Motor neuron (in vitro differentiated cells): ENCODE measurements at places on chromosomes 13 and 19. TPM values are rescaled to one million over a fixed set of nuclear protein-coding genes. Genes with fewer than 3 reads are reported as not detected.
A peak's percentile ranks its signal among the peaks of the same experiment; 100 is the strongest.

- ATAC-seq: no peak
Measured at GRCh38 chr19:14786421-14786851, 8.1 kb upstream of the ADGRE2 start.

DNA sequence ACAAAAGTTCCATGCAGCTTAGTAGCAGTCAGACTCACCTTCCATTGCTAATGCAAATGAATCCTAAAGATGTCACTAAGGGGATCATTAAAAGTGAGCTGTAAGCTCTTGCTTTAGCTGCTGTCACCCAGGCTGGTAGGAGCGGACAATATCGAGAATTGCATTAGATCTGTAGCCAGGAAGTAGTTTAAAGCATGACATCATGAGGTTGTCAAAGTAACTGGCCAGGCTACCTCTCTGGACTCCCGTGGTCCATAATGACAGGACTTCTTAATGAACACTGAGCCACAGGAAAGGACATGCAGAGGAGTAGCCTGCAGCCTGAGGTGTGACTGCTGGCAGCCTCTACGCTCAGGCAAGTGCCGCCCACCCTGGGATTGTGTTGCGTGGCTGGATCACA, 522.3 kb upstream of the NBEA start:
- peak; percentile 76 for ATAC-seq

DNA sequence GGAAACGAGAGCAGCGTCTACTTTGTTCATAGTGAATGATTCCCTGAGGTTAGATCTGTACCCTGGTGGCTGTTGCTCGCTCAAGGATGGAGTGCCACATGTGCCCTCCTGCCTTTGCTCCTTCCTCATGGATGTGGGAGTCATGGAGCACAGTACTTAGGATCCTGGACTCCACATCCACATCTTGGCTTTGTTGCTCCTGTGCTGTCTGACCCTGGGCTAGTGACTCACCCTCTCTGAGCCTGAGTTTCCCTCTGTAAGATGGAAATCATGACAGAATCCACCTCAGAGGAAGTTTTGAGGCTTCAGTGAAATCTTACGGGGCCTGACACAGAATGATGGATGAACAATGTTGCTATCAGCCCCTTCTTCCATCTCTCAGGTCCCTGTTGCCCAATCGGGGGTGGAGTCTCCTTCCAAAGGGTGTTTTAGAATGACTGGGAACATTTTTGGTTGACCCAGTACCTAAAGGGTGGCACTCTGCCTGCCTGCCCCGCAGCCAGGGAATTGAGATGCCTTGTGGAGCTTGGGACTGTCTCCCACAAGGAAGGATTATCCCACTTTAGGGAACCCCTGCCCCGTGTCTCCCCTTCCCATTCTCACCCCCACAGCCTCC, 9.8 kb upstream of the TIMM50 start:
- ATAC-seq: no peak

DNA sequence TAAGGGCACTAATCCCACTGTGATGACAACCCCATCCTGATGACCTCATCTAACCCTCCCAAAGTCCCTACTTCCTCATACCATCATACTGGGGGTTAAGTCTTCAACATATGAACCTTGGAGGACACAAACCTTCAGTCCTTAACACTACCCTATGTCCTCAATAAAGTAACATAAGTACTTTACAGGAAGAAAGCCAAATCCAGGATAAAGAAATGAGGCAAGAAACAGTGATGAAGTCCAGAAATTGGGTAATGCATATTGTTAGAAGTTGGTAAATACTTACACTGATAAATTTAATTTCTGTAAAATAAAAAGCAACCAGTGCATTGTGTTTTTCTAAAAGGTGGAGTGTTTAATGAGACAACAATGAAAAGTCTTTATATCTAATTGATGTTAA, 284.8 kb upstream of the SOX21 start:
- ATAC-seq: no peak

DNA sequence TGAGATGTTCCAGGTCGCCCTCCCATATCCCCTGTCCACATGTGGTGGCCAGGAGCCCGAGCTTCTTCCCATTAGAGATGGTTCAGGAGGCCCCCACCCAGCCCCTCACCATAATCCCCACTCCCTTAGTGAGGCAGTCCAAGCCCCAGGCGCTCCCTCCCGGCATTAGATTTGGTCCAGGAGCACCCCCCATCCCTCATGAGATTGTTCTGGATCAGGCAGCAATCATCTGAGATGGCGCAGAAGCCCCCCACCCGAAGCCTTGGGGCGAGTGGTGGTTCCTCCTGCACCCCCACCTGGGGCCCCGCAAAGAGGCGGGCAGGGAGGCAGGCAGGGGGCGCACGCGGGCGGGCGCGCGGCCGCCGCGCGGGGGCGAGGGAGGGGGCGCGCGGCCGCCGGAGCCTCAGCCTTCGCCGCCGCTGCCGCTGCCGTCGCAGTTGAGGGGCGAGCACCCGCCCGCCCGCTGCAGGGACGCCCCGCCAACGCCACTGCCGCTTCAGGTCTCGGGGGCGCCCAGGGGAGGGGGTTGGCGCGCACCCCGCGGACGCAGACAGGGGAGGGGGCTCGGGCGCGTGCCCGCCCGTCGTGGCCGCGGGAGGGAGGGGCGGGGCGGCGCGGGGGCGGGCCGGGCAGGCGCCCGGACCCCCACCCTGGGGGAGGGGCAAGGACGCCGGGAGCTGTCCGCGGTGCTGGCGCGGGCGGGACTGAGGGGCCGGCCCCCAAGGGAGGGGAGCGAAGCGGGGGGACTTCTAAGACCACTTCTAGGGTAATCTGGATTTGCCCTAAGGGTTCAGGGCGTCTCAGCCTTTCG, 46.4 kb upstream of the SHKBP1 start:
- peak; percentile 65 for ATAC-seq

- ATAC-seq: peak; percentile 29
Measured at GRCh38 chr19:1767464-1767933, 14.2 kb downstream of the ONECUT3 start.

- ATAC-seq: no peak
Measured at GRCh38 chr13:77876176-77876575, 42.5 kb downstream of the EDNRB start.

DNA sequence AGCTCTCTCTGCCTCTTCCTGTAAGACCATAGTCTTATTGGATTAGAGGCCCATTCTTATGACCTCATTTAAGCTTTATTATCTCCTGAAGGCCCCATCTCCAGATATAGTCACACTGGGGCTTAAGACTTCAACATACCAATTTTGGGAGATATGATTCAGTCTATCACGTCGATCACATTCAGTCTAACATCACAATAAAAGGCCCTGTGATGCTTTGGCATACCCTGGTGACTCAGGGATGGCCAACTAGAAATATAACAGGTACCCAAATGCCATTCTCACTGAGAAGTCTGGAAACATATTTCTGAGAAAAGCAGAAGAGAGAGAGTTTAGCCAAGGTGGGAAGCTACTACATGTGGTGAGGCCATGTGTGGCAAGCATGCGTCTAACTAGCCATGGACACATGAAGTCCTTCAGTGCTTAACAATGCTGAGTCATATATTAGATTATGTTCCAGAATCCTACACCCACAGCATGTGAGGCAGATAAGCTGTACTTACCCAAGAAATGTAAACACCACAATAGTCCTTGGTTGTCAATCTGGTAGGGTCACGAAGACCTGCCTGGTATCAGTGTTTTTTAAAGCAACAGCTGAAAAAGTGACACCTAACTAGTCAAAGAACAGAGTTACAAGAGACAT, 485.1 kb downstream of the FOXO1 start:
- ATAC-seq: no peak

DNA sequence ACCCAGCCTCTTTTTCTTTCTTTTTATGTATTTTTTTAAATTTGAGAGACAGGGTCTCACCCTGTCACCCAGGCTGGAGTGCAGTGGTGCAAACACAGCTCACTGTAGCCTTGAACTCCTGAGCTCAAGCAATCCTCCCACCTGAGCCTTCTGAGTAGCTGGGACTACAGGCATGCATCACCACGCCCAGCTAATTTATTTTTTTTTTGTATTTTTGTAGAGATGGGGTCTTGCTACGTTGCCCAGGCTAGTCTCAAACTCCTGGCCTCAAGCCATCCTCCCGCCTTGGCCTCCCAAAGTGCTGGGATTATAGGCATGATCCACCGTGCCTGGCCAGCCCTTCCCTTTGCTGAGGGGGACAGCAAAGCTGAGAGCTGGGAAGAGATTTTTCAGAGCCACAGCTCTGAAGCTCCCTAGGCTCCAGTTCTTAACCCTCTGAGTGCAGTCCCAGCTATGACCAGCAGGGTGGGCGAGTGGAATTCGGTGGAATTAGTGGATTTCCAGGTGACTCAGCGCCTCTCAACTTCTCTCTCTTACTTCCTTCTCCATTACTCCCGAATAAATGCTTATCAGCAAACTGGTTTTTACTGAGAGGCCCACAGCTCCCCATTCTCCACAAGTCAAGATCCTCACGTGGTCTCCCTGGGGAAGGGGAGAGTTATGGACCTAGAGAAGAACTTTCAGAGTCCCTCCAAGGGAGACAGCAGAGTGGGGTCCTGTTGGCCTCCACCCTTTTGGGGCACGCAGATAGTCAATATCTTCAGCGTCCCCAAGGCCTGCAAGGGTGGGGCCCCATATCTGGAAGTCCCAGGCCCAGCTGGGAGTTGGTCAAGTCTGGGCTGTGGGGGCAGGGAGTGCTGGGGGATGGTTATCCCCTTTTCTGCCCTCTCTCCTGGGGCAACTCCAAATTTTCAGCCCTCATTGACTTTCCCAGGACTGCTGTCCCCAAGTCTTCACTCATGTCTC, 1.2 kb downstream of the BLVRB start:
- peak; percentile 22 for ATAC-seq

DNA sequence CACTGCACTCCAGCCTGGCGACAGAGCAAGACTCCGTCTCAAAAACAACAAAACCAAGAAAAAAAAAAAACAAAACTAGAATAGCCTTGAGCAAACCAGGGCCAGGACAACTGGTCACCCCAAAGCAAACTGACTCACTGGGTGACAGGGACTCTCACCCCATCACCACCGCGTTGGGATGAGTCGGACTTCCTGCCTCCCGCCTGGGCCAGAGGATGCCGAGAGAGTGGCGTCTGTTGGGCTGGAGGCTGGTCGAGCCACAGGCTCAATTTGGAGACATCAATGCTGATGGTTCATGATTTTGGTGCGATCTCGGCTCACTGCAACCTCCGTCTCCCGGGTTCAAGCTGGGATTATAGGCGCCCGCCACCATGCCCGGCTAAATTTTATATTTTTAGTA, 11.6 kb downstream of the TMPRSS9 start:
- no peak for ATAC-seq

- ATAC-seq: no peak
Measured at GRCh38 chr13:27644302-27644701, 22.6 kb downstream of the POLR1D start.

DNA sequence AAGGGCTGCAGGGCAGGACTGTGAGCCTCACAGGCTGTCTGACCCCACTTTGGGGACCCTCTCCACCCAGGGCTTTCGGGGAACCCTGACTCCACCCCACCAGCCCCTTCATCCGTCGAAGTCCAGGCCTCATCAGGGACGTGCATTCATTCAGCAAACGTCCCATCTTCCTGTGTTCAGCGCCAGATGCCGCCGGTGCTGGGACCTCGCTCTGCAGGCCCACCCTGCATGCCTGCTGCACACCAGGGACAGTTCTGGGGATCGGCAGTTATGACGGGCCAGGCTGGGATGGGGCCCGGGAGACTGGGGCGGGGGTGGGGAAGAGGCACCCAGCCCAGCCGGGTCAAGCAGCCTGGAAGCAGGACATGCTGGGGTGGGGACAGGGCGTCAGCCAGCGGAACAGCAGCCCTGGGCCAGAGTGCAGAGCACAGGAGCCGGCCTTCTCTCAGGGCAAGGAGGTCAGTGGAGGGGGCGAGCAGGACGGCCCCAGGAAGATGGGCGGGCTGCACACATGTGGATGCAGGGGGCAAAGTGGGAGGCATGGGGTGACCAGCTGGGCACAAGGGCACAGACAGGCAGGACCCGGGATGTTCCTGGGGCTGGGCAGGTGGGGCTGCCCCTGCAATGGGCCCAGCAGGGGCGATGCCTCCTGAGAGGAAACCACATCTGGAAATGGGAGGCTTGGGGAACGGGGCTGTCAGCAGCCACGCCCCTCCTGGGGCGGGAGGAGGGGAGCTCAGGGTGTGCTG, 5.1 kb downstream of the GAMT start:
- ATAC-seq: no peak

DNA sequence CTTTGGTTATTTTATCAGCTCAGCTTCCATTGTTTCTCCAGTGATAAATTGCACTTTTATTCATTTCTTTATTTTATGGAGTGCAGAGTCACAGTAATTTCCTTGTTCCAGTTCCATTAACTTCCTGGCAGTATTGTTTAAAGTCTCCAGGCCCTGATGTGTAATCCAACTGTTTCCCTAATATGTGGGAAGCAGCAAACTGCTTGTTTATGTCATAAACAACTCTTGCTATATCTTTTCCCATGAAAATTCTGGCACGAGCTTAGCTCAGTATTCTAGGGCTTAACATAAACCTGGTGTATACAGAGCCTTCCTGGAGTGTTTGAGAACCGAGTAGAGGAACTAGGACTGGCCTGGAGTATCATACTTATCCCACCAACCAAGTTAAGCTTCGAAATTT, 83.5 kb upstream of the ARGLU1 start:
- ATAC-seq: no peak

- no peak for ATAC-seq
Measured at GRCh38 chr19:4654437-4655361, 15.4 kb downstream of the TNFAIP8L1 start.

GRCh38 chr13:26468265-26468801, 89.2 kb upstream of the WASF3 start:
- no peak for ATAC-seq

GRCh38 chr19:41248895-41249294, 15.3 kb upstream of the HNRNPUL1 start:
- ATAC-seq: no peak

DNA sequence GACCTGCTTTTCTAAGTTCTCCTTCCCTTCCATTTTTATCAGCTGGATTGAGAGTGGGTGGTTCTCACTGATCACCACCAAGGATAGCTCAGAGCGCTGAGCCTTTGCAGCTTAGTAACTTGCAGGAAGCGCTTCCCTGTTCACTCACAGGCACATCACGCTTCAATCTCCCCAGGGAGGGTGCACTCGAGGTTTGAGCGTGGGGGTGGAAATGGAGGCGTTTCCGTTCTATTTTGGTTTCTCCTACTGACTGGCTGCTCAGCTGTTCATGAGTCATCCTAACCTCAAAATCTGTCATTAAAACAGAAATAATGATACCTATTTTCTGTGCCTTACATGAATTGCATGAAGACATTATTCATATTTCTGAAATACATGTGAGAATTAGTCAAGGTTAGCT, 292.1 kb downstream of the SPRY2 start:
- peak; percentile 100 for ATAC-seq

- ATAC-seq: peak; percentile 92
Measured at GRCh38 chr13:99215184-99215830, 14.7 kb downstream of the UBAC2 start.

Gene NKPD1
- 1.1 TPM in 2 replicates for total RNA-seq

Gene SSC5D
- 0.51 and 0.65 TPM in 2 replicates for total RNA-seq

Gene COX6B2
- 0.82 and 1.4 TPM in 2 replicates for total RNA-seq

Gene ONECUT3
- 0.85 and 0.87 TPM in 2 replicates for total RNA-seq

Gene CYP4F8
- total RNA-seq: 0.29 and 0.55 TPM in 2 replicates
